ENCODE measurements at places on chromosomes 13 and 19.

DNA sequence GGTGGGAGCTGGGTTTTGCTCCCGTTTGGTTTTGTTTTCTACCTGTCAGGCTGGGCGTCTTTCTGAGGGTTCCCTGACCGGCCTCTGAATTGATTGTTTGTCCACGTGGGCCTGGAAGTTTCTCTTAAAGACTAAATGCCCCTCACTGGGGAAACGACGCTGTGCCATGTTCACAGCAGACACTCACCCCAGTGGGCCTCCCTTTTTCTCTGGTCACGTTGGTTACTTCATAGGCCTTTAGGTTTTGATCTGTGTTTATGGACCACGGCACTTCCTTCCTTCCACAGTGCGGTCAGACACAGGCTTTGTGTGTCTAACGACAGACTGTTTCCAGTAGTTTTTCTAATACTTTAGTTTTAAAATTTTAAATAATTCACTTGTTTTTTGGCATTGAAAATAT, 20.1 kb upstream of the NDUFS7 start:
- peak; percentile 55 for DNase-seq

DNA sequence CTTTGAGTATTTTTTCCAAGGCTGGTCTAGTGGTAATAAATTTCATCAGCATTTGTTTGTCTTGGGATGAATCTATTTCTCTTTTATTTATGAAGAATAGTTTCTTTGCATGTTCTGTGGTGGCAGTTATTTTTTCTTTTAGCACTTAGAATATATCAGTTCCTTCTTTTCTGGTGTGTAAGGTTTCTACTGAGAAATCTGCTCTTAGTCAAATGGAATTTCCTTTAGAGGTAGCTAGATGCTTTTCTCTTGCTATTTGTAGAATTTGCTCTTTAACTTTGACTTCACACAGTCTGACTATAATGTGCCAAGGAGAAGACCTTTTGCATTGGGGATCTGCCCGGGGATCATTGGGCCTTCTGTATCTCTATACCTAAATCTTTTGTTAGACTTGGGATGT, 4.1 kb upstream of the SIGLEC6 start:
- DNase-seq: no peak

DNA sequence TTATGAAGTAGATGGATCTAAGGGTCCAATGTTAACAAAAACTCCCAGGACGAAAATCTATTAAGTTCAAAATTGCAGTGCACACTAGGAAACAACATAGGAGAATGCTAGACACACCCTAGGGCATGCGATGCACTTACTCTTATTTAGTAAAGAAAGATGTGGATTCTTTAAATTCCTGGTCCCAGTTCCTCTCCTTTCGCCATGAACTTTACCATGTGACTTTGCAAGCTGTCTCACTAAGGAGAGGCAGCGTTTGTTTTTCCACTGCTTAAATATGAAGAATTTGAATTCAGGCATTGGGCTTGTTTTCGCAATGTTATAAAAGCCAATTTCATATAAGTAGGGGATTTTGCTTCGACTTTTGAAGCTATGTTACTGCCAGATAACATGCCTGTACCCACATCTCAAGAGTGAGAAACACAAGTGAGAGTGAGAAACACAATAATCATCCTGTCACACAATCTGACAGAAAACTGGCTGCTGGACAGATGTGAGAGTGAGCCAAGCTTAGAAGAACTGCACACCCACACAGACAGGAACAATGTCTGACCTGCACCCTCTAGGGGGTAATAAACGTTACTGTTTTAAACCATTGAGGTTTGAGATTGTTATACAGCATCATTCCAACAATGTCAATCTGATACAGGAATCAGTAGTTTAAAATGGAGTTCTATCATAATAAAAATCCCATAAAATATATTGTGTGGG, 1308.4 kb downstream of the SLITRK5 start:
- peak; percentile 2 for DNase-seq

DNA sequence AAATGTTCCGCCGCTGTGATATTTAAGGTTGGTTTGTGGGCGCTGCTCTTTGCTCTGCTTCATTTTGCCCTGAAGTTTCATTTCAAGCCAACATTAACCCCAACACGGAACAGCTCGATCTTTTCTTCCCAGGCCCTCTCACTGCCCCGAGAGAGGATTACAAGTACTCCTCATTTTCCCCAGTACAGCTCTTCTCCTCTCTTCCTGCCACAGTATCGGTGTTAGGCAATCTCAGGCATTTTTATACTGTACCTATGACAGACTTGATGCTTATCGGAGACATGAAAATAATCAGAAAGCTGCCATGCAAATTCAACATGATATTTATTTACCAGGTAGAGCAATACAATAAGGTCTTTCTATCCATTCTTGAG, 1.3 kb upstream of the EDNRB start:
- no peak for DNase-seq

GRCh38 chr13:113544071-113544891, 40.3 kb upstream of the TFDP1 start:
- DNase-seq: no peak

- peak; percentile 88 for DNase-seq
Observed at GRCh38 chr19:48330012-48330681, 4.8 kb downstream of the EMP3 start.

DNA sequence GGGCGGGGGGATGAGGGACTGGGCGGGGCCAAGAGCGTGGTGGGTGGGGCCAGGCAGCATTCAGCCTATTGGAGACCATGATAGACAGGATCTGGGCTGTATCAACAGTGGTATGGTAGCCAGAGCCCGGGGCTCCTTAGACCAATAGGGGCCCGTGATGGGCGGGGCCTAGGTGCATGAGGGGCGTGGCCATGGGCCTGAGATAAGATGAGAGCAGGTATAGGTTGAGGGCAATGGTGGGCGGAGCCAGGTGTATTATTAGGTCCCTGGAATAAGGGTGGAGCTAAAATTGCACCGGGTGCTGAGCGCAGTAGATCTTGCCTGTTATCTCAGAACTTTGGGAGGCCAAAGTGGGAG, 5.3 kb downstream of the ABCA7 start:
- peak; percentile 84 for DNase-seq

GRCh38 chr13:75506018-75506417, 24.0 kb upstream of the TBC1D4 start:
- no peak for DNase-seq

GRCh38 chr13:98771838-98772611, 19.6 kb upstream of the SLC15A1 start:
- no peak for DNase-seq

DNA sequence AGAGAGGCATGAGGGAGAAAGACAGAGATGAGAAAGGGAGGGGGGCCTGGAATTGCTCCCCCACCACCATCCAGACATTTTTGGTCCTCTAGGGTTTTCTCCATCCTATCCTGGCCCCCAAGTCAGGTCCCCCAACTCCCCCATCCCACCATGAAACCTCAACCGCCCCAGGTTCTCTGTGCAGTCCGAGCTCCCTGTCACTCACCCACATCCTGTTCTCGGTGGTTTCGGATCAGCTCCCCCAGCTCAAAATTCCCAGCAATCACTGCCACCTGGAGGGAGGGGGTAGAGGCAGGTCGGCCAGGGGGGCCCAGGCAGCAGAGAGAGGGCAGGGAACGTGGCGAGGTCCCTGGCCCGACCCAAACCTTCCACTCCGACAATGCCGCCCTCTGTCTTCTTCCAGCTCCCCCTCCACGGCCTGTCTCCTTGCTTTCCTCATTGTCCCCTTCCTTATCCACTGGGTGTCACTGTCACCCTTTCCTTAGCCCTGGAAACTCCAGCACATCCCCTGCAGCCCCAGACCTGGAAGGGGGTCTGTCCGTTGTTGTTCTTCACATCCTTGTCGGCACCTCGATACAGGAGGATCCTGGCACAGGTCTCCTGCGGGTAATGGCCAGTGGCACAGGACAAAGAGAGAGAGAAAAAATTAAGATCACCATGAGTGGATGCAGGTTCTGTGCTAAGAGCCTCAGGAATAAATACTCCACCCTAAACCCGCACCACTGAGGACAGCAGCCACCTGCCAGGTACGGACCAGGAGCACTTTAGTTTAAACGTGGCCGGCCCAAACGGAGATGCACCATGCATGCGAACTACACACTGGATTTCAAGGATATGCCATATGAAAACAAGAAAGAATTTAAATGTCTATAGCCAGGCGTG, 15.4 kb downstream of the SHANK1 start:
- no peak for DNase-seq

- no peak for DNase-seq
Observed at GRCh38 chr19:42076380-42076944, 496 bp downstream of the ZNF574 start.

- no peak for DNase-seq
Observed at GRCh38 chr13:59531571-59532091, 632.1 kb downstream of the DIAPH3 start.

DNA sequence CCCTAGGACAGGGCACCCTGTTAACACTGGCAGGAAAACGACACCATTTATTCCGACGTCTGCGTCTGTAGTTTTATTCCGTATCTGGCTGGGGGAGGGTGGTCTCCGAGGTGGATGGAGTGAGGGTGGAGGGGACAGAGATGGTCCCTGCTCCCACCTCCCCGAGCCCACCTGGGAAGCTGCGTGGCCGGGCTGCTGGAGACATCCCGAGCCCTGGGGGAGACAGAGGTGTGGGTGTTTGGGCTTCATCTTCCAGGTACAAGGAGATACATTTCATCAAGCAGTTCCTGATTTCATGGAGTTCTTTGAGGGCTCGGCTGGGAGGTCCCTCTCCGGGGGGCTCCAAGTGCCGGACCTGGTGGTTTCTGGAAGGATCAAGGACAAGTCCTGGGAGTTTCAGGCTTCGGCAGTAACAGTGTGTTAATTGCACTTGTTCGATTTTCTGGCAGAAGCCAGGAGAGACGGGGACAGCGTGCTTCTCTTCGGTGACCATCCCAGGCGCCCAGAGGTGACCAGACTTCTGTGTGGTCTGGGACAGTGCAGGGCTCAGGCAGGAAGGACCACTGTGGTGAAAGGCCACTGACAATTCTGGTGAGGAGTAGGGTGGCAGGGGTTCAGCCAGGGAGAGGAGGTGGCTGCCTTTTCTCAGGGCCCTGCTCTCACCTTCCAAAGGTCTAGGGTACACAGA, 20.1 kb upstream of the MKNK2 start:
- no peak for DNase-seq

DNA sequence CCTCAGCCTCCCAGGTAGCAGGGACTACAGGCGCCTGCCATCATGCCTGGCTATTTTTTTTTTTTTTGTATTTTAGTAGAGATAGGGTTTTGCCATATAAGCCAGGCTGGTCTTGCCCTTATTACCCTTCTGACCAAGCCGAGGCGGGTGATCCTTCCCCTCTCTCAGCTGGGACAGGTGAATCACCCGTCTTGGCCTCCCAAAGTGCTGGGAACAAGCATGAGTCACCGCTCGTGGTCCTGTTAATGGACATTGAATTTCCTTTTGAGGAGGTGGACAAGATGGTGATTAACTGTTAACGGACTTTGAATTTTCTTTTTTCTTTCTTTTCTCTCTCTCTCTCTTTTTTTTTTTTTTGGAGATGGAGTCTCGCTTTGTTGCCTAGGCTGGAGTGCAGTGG, 10.6 kb downstream of the CD70 start:
- DNase-seq: no peak

DNA sequence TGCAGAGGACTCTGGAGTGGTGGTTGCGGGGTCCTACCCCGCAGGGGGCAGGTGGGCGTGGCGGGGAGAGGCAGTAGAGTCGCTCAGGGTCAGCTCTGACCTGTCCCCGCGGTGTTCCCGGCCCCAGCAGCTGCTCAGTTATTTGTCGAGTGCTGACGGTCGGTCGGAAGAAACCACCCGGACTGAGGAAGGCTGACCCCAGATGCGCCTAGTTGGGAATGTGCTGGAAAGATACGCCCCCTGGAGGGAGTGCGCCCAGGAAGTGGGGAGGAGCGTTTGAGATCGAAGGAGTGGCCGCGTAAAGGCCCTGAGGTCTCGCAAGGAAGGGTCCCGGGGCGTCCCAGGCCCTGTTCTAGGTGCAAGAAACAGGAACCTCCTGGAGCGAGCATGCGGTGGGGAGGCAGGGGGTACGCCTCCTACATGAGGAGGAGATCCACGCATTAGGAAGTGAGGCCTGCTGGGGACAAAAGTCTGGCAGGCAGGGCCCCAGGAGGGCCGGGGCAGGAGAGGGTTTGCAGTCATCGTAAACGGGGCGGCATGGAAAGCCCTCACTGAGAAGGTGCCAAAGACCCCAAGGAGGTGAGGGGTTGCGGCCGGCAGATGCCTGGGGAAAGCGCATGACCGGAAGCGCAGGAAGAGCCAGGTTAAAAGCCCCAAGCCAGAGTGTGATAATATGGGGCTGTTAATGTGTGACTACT, 9.2 kb downstream of the CCDC8 start:
- DNase-seq: no peak

DNA sequence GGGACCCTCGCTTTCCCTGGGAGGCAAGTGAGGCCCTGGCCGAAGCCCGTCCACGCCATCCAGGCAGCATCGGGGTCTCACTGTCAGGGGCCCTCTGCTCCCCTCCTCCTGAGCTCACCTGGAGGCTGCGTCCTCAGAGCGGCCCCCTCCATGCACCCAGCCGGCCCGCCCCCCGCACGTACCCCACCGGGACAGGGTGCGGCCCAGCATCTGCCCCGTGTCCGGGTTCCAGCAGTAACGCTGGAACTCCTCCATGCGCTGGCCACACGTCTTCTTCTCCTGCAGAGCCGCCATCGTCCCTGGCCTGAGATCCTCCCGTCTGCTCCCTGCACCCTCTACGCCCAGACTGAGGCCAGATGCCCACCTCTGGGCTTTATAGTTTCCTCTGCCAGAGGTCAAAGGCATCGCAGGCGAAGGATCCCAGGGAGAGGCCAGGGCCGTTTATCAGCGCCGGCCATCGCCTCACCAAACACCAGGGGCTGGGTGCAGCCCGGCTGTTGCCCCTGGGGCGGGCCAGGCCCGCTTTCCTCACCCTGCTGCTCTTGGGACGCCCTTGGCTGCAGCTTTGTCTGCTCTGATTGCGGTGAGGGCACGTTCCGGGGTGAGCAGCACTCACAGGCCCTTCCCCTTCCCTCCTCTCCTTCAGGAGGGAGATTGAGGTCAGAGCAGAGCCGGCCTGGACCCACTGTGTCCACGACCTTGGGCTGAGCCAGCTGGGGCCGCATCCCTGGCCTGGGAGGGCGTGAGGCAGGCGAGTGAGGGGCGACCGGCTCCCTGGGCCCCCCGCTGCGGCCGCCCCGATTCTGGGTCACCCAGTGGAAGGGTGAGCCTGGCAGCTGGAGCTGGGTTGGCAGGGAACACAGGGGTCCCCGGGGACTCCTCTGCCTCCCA, at the start of gene ATP4B:
Gene ATP4B, minus strand, starts transcription at position 348 of the 891 bp plus-strand sequence. Its CDS starts 54 bp downstream, at position 294.
- no peak for DNase-seq

DNA sequence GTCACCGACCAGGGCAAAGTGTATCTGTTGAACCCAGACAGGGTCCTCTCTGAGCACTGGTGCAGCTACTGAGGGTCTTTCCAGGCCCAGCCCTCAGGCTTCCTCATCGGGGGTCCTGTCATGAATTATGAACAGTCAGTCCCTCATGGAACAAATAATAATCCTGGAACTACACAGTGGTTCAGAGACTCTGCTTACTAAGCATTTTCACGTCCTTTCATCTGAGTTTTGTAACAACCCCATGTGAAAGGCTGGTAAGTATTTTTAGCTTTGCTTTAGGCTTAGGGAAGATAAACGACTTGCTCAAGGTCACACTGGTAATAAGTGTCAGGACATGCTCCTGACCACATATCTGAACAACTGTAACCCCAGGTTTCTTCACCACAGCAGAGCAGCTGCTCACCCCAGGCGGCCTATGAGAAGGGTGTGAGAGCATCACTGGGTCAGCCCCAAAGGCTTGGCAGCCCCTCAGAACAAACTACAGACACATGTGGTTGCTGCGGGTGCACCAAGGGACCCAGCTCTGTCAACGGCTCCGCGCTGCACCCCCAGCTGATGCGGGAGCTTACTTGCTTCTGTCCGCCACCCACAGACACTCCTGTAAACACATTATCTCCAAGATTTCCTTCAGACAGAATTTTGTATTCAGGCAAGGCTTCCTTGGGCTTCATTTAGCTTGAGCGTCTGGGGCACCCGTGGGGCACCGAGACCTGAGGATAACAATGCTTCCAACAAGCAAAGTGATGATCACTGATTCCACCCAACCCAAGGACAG, 19.4 kb upstream of the GSX1 start:
- DNase-seq: no peak

All from CD4-positive, alpha-beta T cell treated with Interleukin-1 beta for 1 hour (primary cell).